Activated CD4-positive, alpha-beta T cell treated with anti-CD3 and anti-CD28 coated beads, Interleukin-2, amount 50 U/mL, for 24 hours (primary cell): ENCODE measurements at places on chromosomes 3 and 15.

DNA sequence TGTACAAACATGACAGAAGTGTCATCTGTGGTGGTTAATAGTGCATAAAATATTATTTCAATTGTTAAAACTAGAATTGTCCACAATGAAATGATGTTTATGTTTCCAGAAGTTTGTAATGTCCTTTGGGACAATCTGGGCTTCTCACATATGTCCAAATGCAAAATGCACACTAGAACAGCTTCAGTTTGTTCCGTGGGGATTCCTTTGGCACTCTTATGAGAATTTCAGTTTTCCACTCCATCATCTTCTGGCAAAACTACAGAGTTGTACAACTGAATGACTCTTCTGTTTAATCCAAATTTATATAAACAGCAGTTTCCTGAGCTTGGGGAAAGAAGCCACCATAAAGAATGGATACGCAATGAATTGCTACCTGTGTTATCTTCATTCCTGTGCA is 2.0 kb upstream of the OR5H6 start:
- DNase-seq: no peak

DNA sequence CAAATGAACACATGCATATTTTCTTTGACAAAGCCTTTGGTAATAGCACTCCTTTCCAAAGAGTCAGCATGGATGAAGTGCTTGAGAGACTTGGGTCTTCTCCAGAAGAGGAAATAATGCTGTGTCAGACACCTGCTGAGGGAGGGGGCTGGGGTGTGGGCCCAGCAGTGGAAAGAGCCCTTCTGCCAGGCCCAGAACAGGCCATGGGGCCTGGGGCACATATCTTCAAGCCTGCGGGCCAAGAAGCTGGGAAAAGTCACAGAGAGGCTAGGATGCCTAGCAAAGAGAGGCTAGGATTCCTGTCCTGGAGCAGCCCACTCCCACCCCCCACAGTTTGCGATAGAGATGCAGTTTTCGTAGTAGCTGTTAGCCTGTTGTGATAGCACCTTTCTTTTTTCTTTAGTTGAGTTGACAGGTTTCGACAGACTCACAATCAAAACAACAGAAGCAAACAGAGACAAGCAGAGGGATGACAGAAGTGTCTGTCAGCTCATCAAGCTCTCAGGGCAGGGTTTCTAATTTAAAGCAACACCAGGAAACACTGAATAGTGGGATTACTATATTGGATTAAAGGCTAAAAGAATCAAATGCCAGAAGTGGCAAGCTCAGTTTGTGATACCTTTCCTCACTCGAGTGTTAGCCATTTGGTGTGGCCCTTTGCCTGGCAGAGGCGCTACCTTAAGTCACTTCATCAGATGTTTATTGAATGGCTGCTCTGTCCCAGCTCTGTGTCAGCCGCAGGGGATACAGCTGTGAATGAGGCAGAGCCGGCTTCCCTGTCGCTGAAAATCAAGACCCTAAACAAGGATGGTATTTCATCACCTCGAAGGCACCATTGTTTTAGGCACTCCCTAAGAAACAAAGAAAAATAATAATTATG is 19.0 kb downstream of the CMTM7 start:
- DNase-seq: no peak

DNA sequence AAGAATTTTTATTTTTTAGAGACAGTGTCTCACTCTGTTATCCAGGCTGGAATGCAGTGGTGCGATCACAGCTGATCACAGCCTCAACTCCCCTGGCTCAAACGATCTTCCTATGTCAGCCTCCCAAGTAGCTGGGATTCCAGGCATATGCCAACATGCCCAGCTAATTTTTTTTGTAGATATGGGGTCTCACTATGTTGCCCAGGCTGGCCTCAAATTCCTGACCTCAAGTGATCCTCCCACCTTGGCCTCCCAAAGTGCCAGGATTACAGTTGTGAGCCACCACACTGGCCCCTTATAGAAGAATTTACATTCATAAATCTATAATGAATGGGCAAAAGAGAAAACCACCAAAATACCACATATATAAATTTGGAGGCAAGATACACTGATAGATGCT is 15.2 kb downstream of the SENP7 start:
- DNase-seq: no peak

- no peak for DNase-seq
These were observed 54.0 kb downstream of the TSC22D2 start for GRCh38 chr3:150462108-150462507.

GRCh38 chr3:164514576-164514975 is 563.7 kb downstream of the SI start:
- no peak for DNase-seq

DNA sequence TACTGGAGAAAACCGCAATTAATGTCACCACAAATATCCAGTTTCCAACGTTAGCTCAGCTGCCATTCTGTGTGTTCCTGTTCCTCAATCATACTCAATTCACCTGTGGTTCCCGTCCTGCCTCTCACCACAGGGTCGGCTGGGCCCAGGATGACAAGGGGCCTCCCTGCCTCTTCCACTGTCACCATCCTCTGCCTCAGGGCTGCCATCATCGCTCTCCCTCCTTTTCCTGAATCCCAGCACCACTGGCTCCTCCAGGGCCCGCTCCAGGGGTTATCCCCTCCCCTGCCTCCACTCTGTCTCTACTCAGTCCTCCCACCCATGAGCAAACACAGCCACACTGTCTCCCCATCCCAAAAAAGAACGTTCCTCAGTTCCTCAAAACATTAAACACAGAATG is 170.9 kb upstream of the NSMCE3 start:
- DNase-seq: no peak

GRCh38 chr15:52652984-52653383 is 26.2 kb downstream of the ATOSA start:
- DNase-seq: no peak

- no peak for DNase-seq
These were observed 611.7 kb downstream of the VGLL3 start for GRCh38 chr3:86379280-86379679.

GRCh38 chr3:195238081-195238571 is 32.8 kb downstream of the XXYLT1 start:
- DNase-seq: no peak

DNA sequence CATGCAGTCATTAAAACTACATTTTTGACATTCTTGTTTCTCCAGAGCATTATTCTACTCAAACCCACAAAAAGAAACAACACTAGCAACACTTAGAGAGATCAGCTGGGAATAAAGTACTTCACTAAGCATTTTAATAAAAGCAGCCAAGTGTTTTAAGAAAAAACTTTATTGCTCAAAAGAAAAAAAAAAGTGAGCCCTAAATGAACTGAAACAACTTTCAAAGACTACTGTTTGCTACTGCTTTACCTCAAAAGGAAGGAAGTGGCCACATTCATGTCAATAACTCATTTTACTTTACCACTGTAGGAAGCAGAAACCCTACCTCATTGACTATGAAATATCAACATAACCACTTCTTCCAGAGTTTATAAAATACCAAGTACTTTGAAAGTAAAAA is 91.3 kb downstream of the UACA start:
- DNase-seq: no peak

GRCh38 chr3:143298886-143299535 is 179.4 kb downstream of the CHST2 start:
- no peak for DNase-seq
